ENCODE measurements at places on chromosomes 3 and 15. TPM values are rescaled to one million over a fixed set of nuclear protein-coding genes. Genes with fewer than 3 reads are reported as not detected.

CCDC54 gene
- not detected for total RNA-seq

RETNLB gene
- total RNA-seq, result not detected

DNA sequence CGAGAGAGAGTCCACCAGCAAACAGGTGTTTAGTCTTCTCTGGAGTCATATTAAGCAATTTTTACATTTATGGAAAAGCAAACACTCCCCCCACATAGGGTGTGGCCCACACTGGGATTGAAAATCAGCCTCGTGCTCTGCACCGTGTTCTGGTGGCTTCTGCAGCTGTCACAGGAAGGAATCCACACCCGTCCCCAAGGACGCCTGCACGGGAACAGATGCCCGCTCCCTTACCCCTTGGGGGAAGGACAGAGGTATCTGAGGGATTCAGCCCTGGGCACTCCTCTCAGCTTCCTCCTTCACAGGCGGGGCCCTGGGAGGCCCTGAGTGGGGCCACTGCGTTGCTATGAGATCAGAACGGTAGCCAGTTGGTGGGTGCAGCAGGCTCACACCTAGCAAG lies 27.8 kb downstream of the LIPC start:
- no peak overlapping the region for H3K27ac ChIP-seq
- H3K4me1 ChIP-seq, result peaks cover 12% of the 10 kb centered on the region
- no peak overlapping the region for H3K4me3 ChIP-seq
- no peaks in the 10 kb centered on the region for H3K36me3 ChIP-seq
- no peak for DNase-seq
- no peaks in the 10 kb centered on the region for H3K27me3 ChIP-seq

DNA sequence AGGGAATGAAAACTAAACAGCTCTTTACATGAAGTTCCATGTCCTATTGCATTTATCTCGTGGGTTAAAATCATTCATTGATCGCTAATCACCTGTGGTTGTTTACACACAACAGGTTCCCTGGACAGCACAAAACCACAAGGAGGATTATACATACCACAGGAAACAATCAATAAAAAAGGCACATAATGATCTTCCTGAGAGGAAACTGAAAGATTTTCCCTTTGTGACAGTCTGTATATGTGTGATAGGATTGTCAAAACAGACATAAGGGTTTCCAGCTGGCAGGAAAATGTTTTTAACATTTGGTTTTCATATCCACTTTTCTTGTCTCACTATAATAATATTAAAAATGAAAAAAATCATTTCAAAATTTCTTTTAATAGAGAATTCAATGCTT lies 541.8 kb downstream of the NLGN1 start:
- DNase-seq, result no peak
- H3K27ac ChIP-seq, result no peak overlapping the region
- no peaks in the 10 kb centered on the region for H3K4me1 ChIP-seq
- no peaks in the 10 kb centered on the region for H3K36me3 ChIP-seq

SCN11A gene
- total RNA-seq, result under 0.01 TPM
